Osteoblast (primary cell): ENCODE measurements at places on chromosomes 6 and 20.

DNA sequence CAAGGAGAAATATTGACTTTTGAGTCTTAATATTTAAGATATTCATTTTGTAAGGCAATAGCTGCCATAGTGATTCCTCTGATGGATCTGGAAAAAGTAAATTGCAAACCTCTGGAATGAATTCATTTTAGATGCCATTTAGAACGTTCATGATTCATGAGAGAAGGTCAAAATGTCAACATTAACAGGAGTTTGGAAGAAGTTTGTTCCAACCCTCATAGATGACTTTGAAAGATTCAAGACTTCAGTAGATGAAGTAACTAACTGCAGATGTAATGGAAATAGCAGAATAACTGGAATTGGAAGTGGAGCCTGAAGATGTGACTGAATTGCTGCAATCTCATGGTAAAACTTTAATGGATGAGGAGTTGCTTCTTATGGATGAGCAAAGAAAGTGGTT lies 100.9 kb upstream of the CCN2 start:
- no peak for DNase-seq

DNA sequence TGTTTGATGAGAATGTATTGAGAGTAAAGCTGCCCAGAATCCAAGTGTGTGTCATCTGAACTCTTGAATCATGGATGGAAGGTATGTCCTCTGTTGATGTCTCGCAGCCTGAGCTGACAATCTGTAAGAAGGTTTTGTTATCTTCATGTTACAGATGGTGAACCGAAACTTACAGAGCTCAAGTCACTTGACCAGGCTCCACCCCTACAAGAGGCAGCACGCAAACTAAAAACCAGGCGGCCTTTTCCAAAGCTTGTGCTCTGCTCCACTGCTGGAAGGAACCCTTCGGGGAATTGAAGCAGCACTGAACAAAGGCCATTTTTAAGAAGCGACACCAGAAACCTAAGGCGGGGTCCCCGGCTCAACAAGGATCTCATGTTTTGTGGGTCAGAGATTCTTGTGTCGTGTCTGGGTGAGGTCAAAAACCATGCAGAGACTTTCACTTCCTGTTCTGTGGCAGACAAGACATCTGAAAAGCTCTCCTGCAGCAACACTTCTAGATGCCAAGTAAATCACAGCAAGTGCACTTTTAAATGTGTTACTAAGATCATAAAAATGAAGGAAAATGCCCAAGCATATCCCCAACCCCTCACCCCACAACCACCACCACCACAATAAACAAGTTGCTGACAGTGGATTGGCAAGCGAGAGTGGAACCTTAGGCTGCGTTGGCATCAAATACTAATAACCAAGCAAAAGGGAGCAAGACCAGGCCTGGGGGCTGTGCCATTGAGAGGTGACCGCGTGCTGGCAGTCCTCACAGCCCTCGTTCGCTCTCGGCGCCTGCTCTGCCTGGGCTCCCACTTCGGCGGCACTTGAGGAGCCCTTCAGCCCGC lies 27.3 kb downstream of the NQO2 start:
- peak; percentile 80 for DNase-seq

DNA sequence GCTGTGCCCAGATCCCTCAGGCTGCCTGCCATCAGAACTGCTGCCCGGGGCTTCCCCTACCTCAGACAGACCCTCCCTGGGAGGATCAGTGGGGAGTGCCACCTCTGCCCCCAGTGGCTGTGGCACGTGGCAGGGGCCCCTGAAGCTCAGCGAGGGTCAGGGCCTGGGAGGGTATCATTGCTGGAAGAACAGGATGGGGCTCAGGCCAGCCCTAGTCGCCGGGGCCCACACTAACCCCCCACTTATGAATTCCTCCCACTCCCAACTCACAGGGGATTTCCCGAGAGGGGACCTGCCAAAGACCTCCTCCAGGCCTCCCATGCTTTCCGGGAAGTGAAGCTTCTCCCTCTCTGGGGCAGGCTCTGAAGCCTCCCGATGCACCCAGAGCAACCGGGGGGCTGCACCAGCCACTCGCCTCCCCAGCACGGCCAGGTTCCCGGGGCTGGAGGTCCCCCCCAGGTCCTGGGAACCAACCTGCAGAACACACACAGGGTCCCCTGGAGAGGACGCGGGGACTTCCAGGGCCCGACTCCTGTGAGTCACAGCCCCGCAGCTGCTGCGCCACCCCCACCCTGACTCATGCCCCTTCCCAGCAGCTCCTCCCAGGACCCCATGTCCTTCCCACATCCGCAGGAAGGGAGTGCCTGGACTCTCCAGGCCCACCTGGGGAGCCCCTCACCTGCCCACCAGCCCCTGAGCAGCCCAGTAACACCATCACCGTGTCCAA lies 2.5 kb downstream of the TNFRSF6B start:
- DNase-seq, result peak; percentile 100

DNA sequence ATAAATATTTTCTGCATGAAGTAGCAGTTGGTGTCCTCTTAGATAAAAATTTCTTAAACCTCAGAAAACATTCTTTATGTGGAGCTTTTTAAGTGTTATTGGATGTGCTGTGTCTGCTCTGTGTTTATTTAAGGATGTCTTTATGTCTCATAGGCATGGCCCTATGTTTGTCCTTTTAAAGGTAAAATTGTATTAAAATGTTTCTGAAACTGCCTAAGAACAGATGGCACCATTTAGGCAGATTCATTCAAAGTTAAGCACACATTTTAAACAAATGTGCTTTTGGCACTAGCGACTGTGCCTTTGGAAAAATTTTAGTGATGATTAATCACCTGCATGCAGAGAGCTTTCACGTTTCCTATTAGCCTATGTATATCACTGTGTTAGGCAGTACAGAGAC lies 125.2 kb downstream of the KIF6 start:
- DNase-seq, result no peak

DNA sequence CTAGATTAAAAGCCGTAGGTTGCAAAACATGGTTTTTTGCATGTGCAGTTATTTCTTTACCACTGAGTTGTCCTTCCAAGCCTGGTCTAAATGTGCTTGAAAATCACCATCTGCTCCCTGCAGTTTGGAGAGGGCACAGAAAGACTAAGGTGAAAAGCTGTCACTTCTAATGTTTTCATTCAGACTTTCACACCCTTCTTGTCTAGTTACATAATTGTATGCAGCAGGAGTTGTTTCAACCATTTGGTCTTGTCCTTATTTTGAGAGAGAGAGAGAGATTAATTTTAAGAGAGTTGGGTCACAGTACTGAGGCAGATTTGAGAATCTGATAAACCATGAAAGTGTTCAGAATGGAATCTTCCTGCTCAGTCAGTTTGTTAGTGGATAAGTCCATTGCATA lies 82.5 kb downstream of the ARID1B start:
- no peak for DNase-seq

DNA sequence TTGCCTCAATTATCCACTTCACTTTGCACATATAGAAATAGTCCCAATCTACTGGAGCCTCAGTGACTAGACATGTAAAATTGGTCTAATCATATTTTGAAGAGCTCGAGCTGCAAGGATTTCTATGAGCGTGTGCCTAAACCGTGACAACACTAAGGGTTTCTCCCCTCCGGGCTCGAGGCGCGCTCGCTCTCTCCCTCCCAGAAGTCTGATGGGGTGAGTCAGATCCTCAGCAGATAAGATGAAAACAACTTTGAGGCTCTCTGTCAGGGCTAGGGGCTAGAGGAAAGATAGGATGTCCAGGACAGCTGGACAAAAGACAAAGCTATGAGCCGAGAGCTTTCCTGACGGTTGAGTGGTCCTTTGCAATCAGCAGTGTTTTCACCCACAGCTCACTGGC lies 16.8 kb downstream of the GNAS-AS1 start:
- DNase-seq, result peak; percentile 75

- no peak for DNase-seq
These were observed 56.9 kb upstream of the NXT1 start for GRCh38 chr20:23293689-23294088.

DNA sequence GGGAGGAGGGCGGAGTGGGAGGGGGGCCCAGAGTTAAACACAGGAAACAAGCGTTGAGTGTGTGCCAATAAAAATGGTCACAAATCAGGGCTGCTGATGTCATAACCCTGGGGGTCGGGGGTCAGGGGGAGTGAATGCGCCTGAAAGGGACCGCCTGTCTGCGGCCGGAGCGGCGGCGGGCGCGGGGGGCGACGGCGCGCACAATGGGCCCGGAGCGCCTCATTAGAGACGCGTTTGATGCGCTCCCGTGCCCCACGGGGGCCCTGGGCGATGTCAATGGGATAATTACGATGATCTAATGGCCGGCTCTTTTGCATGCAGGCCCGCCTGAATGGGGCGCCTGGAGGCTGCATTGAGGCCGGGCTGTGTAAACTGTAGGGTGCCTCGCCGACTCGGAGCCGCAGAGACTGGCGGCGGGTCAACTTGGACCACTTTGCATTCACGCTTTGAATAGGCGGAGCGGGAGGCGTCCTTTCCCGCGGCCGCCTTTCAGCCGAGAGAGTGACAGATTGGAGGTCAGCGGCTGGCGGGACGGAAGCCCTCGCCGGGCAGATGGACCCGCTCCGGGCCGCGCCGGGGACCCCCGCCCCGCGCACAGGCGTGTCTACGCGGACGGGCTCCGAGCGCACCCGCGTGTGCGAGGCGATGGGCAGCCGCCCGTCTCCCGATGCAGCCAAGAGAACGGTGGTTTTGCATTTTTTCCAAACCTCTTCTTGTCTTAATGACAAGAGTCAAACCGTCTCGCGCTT lies 296.1 kb downstream of the TFAP2C start:
- DNase-seq, result no peak
